ENCODE measurements at places on chromosomes 2 and 18.
A peak's percentile ranks its signal among the peaks of the same experiment; 100 is the strongest.

- no peak for DNase-seq
These were observed 57.7 kb downstream of the ZEB2 start for GRCh38 chr2:144462266-144462665.

- DNase-seq = no peak
These were observed 80.4 kb downstream of the MYOM1 start for GRCh38 chr18:3139406-3139805.

GRCh38 chr18:42707080-42707479 lies 408.4 kb downstream of the RIT2 start:
- no peak for DNase-seq

GRCh38 chr2:36609507-36609906 lies 11.5 kb upstream of the FEZ2 start:
- DNase-seq = no peak

GRCh38 chr2:110804915-110805314 lies 72.5 kb downstream of the ACOXL start:
- DNase-seq = peak; percentile 16

GRCh38 chr2:30509716-30510115 lies 62.7 kb downstream of the LCLAT1 start:
- DNase-seq = no peak

GRCh38 chr2:219551441-219552381 lies 7.9 kb downstream of the TMEM198 start:
- DNase-seq = no peak

GRCh38 chr18:75475228-75475627 lies 47.7 kb upstream of the SMIM21 start:
- DNase-seq = no peak

GRCh38 chr2:108165729-108166128 lies 74.0 kb upstream of the SULT1C3 start:
- no peak for DNase-seq

- no peak for DNase-seq
These were observed 49.5 kb downstream of the KCNE4 start for GRCh38 chr2:223101340-223102039.

GRCh38 chr2:134275058-134275862 lies 21.4 kb downstream of the MGAT5 start:
- no peak for DNase-seq

DNA sequence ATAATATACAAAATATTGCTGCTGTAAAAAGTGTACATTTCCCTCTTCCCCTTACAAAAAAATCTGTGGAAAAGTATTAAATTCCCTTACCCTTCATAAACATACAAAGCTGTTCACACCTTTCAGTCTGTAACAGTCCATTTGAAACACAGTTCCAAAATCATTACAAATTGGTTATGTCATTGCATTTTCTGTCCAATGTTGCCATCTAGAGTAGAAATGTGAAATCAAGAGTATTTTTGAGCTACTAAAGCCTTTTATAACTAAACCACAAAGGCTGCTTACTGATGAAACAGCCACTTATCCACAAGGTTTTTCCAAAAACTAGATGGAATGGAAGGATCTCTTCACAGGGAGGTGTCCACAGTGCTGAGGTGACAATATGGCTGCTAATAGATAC lies 72.5 kb downstream of the SS18 start:
- no peak for DNase-seq

DNA sequence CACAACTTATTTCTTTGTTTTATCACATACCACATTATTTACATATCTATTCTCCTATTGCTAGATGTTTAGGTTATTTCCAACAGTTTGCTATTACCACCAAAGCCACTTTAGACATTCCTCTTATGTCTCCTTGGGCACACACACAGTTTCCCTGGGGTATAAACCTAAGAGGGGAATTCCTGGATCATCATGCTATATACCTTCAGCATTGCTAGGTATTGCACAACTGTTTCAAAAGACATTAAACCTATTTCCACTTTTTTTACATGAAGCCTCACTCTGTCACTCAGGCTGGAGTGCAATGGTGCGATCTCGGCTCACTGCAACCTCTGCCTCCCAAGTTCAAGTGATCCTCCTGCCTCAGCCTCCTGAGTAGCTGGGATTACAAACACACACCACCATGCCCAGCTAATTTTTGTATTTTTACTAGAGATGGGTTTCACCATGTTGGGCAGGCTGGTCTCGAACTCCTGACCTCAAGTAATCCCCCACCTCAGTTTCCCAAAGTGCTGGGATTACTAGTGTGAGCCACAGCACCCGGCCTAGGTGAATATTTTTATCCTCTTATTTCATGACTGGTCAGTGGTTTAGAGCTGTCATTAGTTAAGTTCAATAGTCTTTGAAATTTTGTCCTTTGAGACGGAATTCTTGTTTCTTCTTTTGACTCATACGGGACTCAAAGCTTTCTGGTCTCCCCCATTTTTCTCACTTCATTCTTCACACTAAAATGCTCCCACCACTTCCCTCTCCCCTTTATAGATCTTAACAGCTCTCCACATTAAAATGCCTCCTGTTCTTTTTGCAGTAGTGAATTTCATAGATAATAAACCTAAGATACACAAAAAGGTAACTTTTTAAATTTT lies 30.3 kb downstream of the SULT1C4 start:
- DNase-seq = no peak

- no peak for DNase-seq
These were observed 141.5 kb downstream of the B3GNT2 start for GRCh38 chr2:62337403-62337802.

DNA sequence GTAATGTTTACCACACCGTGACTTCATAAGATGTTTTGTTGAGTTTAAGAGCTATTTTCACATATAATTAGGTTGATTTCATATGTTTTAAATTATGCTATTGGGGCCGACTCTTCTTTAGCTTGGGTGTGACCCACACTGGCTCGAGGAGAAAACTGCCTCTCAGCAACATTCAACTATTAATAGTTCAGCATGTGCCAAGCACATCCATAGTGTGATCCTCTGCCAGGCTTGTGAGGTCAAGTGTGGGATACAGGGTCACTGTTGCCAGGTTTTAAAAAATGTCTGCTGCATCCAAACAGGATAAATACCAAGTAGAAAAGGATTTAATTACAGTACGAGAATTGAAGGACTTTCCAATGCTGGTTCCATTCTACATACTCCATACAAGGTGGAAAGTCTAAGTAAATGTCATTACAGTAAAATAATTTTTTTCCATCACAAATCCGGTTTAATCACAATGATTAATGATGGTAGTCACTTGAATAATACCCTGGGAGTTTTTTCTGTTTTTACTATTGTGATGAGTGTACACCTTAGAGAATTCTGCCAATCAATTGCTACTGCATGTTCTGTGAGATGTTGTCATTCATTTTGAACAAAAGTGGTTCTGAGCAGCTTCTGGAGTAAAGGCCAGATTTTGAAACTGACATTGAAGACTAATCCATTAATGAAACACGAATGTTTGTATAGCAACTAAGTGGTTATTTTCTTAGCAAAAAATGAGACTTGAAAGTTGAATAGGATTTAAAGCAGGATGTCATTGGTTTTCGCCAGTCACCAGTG lies 84.5 kb downstream of the ABI2 start:
- DNase-seq = no peak

- no peak for DNase-seq
These were observed 479 bp downstream of the GPATCH11 start for GRCh38 chr2:37084797-37085196.

DNA sequence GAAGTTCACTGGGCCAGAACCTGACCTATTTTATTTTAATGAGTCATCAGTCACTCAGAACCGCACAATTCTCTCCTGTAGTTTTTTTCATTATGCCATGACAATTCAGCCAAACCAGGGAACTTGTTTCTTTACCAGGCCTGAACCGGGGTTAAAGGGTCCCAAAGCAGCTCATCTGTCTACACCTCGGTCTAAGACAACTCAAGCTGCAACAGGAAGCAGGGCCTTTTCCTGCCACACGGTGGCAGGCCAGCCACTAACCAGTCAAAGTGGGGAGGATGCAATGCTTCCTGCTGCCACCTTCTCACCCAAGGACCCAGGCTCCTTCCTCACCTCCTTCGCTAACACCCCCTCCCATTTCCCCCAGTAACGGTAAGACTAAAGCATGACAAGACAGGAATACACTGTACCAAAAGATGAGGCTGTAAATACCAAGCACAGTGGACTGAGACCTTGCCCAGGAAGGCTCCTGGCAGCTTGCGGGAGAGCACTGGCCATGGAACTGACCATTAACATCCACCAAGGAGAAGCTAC lies 56.7 kb upstream of the ACKR3 start:
- DNase-seq = peak; percentile 43

DNA sequence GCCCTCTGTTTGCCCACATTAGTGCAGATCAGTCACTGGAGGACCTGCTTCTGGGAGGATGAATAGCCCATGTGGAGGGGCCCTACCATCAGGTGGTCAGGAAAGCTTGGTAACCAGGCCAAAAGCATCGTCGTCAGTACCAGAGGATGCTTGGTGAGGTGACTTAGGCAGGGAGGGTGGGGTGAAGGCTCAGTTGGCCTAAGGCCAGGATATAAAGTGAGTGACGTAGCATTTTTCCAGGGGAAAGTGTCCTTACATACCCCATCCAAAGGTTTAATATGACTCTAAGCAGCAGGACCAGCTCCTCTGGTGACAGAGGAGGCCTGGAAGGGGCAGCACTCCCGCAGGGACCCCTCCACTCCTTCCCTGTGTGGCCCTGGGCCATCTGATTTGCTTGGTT lies 27.7 kb upstream of the DNMT3A start:
- DNase-seq = no peak

- DNase-seq = no peak
These were observed 258.9 kb upstream of the OSR1 start for GRCh38 chr2:19617257-19617848.

DNA sequence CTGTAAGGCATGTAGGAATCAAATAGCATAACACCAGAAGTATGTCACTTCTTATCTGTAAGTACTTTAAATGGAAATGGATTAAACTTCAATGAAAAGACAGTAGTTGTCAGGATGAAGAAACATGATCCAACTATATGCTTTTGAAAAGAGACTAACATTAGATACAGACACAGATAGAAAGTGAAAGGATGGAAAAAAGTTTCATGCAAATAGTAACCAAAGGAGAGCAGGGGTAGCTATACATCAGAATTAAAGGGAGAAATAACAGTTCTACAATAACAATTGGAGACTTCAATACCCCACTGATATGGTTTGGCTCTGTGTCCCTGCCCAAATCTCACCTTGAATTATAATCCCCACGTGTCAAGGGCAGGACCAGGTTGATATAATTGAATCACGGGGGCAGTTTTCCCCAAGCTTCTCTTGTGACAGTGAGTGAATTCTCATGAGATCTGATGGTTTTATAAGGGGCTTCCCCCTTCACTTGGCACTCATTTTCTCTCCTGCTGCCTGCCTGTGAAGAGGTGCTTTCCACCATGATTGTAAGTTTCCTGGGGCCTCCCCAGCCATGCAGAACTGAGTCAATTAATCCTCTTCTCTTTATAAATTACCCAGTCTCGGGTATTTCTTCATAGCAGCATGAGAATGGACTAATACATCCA lies 205.4 kb upstream of the CDH2 start:
- no peak for DNase-seq

- DNase-seq = no peak
These were observed 81.1 kb downstream of the TMEM17 start for GRCh38 chr2:62424899-62425298.

DNA sequence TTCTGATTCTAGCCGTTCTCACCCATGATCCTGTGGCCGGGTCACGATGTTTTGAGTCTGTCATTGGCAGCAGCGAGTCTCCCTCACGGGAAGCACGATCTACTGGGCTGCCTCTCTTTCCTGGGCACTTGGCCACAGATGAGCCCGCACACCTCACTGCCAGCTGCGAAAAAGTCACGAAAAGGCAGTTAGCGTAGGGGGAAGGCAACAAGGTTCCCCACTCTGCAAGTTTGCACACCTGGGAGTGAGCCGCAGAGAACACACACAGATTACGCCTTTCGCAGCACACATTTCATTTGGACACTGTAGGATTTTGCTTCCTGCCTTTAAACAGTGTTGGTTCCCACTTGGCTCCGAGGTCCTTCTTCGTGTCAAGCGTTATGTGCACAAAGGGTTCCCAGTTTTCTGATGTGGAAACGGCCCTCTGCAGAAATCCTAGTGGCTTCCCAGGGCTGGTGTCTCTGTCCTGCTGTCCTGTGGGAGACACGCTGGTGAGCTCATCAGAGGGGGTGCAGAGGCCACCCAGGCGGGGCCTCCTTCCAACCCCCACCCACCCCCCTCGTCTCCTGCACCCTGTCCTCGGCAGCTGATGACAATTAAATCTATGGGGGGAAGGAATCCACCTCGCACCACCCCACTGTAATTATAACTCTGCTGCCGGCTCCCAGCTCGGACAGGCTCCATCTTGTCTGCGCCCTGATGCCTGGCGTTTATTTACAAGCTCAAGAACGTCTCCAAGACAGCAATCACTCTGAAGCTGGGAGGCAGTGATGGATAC lies 157.3 kb upstream of the SALL3 start:
- DNase-seq = no peak

- no peak for DNase-seq
These were observed 4.0 kb downstream of the IMP4 start for GRCh38 chr2:130346741-130347066.

GRCh38 chr18:74589021-74589420 lies 8.6 kb upstream of the ZNF407 start:
- no peak for DNase-seq

- DNase-seq = no peak
These were observed 400.3 kb upstream of the TRIB2 start for GRCh38 chr2:12316476-12316875.

GRCh38 chr2:100124761-100125160 lies 17.6 kb downstream of the AFF3 start:
- no peak for DNase-seq
